ENCODE measurements at places on chromosomes 11 and 22.

- no peak for DNase-seq
Measured at GRCh38 chr22:20248461-20248978, 19.6 kb downstream of the RTN4R start.

- peak; percentile 70 for DNase-seq
Measured at GRCh38 chr22:27238935-27239510, 562.5 kb downstream of the MN1 start.

DNA sequence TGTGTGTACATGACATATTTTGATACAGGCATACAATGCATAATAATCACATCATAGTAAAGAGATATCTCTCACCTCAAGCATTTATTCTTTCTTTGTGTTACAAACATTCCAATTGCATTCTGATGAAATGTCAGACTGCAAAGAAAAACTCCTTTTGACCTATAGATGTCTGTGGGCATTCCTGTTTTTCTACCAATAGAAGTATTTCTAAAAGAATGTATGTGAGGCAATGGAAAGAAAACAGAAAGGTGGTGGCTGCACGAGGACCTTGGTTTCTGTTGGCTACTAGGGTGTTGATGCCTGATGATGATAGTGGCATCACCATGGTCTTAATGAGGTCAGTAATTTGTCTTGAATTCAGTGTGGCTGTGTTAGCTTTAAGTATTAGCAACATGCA lies 137.0 kb upstream of the ANO3 start:
- peak; percentile 17 for DNase-seq

GRCh38 chr11:60880643-60881282 lies 13.4 kb downstream of the ZP1 start:
- DNase-seq, result no peak

- DNase-seq, result no peak
Measured at GRCh38 chr11:119684361-119685110, 44.5 kb downstream of the NECTIN1 start.

- DNase-seq, result no peak
Measured at GRCh38 chr22:49730656-49731055, 97.0 kb downstream of the BRD1 start.

GRCh38 chr11:133331031-133331430 lies 201.3 kb downstream of the OPCML start:
- DNase-seq, result no peak

DNA sequence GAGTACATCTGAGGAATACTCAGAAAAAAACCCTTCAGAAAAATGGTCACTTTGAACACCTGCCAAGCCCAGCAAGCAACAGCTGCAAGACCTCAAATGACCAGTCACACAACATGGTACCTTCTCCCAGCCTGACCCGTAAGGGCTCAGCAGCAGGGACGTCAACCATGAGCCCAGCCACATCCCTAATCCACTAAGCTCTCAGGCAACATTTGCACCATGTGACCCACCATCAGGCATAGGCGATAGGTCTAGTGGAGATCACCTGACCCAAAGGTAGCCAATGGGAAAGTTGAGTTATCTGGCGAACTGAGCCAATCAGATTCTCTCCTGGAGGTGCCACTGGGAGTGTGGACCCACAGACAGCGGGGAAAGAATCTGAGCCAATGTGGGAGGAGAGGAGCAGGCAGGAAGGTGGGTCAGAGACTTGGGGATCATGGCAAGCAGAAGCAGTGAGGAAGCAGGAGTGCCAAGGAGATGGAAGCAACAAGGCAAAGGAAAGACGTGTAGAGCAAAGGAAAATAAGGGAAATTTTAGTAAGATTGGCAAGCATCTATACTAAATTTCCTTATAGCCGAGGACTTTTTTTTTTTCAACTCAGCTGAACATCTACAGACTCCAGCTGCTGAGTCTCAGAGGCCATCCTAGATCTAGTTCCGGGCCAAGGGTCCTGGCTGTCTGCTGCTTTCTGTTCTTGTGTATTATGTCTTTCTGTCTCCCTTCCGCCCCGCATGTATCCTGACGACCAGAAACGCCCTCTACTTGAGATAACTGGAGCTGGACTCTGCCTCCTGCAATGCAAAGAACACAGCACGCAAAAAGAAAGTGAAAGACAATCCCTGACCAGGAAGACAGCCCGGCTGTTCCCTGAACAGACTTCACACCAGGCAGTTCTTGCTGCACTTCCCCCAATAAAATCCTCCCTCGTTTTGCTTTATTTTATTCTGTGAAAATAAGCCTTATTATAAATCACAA lies 11.0 kb upstream of the PLAAT2 start:
- DNase-seq, result peak; percentile 60

DNA sequence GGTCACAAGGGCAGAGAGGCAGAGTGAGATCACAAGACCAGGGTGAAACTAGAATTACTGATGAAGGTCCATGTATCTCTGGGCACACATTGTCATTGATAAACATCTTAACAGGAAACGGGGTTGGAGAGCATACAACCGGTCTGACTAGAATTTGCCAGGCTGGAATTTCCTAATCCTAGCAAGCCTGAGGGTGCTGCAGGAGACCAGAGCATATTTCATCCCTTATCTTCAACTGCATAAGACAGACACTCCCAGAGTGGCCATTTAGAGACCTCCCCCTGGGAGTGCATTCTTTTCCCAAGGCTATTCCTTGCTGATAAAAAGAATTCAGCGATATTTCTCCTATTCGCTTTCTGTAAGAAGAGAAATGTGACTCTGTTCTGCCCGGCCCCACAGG lies 84.6 kb upstream of the IZUMO1R start:
- DNase-seq, result peak; percentile 44

DNA sequence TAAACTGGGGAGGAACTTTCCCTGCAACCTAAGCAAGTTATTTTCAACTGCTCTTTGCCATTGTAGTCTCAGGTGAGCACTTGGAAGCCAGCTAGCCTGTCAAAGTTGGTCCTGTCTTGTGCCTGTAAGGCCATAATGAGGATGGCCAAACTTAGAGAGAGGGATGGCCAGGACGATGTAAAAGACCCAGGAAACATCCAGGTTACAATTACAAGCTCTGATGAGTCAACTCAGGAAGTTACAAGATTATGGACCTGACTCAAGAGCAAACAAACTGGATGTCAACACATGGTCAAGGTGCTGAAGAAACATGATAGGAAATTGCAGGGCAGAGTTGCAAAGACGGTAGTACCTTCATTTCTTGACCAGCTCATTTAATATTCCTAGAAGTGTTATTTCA lies 1.6 kb downstream of the GTPBP1 start:
- DNase-seq, result peak; percentile 55

DNA sequence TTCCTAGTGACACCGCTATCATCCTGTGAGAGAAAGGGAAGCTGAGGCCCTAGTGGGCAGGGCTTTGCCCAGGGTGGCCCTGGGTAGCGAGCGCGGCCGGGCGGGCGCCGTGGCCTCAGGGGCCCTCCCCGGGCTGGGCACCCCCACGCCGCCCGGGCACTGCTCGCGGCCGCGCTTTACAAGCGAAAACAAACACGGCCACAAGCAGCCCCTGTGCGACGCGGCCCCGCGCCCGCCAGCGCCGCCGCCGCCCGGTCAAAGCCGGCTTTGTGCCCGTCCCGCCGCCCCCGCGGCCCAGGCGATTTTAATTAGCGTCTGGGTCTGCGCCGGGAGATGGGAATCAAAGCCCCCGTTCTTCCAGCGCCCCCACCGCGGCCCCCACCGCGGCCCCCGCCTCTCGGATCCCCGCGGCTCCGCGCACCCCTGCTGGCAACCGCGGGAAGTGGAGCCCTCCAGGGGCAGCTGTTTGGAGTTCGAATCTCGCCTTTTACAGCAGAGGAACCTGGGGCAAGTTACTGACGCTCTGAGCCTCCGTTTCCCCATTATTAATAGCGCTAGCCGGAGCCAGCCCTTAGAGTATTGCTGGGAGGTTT lies 47.9 kb downstream of the CHRDL2 start:
- peak; percentile 29 for DNase-seq

- no peak for DNase-seq
Measured at GRCh38 chr22:38490475-38490874, 15.6 kb downstream of the DDX17 start.

DNA sequence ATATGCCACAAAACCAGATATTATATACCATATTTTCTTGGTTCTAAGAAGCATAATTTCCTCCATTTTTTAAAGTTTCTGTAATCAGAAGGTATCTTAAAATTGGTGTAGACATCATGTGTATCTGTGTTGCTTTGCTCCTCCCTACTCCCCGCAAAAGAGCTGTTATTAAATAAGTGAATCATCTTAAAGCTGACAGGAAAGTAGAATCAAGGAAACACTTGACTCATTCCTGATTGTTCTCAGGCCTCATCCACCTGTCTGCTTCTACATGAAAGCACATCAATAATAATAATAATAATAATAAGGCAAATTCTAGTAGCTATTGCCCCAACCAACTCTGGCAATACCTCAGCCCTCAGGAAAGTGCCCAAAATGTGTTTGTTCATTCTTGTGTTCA lies 26.2 kb upstream of the GUCY1A2 start:
- no peak for DNase-seq

GRCh38 chr22:45164270-45165088 lies 754 bp downstream of the NUP50 start:
- no peak for DNase-seq

DNA sequence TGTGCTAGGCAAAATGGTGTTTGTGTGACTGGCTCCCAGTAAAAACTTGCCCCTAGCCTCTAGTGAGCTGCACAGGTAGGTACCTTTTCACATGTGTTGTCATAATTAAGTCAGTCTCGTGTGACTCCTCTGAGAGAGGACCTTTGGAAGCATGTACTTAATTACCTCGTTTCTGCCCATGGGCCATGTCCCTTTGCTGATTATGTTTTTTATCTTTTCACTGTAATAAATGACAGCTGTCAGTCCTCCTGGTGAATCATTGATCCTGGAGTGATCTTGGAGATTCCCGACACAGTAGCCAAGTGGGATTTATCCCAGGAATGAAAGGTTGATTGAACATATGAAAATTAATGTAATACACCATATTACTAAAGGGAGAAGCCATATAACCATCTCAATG lies 12.5 kb upstream of the CLNS1A start:
- no peak for DNase-seq

DNA sequence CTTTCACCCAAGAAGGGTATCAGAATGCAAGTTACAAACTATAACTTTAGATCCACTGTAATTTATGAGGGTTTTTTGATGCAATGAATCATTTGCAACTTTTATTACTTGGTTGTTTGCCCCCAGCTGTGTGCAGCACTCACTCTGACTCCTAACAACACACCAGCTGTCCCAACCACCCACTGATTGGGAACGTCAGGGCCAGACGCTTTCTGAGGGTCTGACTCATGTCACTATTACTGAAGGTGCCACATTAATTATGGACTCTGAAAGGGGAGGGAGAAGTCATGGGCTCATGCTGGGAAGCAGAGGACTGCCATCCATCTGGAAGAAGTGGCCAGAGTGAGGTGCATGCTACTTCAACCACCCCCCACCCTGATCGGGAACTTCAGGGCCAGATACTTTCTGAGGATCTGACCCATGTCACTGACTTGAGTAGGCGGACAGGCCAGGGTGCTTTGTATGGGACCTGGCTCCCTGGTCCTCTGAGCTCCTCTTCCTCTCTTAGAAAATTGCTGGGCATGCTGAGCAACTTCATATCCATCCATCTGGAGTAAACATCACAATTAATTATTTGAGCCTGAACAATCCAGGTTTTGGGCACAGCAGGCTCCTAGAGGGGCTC lies 44.9 kb upstream of the DRD2 start:
- DNase-seq, result no peak

DNA sequence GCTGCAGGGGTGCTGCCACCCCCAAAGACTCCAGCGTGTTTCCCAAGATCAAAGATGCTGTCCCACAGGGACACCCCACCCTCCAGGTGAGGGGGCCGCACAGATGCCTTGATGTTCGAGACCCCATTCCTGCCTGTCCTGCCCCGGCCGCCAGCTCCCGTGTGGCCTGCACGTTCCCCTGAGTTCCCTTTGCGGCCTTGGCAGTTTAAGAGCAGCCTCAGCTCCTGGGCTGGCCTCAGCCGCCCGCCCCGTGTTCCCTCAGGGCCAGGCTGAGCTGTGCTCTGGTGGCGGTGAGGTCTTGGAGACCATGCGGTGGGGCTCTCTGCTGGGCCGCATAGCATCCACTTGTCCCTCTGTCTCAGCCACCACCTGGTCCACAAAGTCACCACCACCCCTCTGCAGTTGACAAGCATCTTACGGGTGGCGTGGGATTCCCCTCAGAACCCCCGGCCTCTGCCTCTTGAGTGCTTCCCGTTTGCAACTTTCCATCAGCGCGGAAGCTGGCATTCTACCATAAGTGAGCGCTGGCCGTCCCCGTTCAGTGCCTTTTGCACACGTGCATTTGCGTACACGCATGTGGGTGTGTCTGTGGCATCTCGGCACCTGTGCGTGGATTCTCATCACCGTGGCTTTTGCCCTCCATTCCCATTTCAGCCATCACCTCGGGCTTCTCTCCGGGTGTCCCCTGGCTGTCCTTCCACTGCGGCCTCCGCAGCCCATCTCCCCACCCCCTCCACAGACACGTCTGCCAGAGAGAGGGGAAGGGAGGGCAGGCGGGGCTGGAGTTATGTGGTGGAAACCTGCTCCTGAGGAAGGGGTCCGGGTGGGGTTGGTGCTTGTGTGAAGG lies 35.9 kb downstream of the CTTN start:
- DNase-seq, result no peak

GRCh38 chr11:96189351-96189750 lies 153.6 kb downstream of the MAML2 start:
- no peak for DNase-seq

DNA sequence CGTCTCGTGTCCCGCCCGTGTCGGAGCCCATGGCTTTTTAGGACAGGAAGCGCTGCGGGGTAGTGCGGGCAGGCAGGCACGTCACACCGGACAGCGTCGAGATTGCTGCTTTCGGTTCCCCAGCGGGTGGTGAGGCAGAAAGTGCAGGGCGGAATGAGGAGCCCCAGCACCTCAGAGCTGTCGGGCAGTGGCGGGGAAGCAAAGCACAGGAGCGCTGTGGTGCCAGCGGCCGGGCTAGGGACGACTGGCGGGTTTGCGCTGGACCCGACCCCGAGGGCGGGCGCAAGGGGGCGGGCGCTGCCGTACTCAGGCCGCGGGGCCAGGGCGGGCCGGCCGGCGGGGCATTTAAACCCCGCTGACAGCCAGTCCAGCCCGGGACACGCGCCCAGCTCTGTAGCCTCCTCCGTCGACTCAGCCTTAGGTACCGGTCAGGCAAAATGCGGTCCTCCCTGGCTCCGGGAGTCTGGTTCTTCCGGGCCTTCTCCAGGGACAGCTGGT lies at the start of gene SLC37A2:
TSS of gene SLC37A2 (plus strand) at position 375 of the 498 bp plus-strand sequence. CDS start at position 438, 63 bp downstream.
- DNase-seq, result peak; percentile 84

- DNase-seq, result no peak
Measured at GRCh38 chr11:80727315-80727714, 1286.5 kb upstream of the TENM4 start.

GRCh38 chr11:64629796-64630562 lies 39.0 kb downstream of the SLC22A12 start:
- DNase-seq, result peak; percentile 28

DNA sequence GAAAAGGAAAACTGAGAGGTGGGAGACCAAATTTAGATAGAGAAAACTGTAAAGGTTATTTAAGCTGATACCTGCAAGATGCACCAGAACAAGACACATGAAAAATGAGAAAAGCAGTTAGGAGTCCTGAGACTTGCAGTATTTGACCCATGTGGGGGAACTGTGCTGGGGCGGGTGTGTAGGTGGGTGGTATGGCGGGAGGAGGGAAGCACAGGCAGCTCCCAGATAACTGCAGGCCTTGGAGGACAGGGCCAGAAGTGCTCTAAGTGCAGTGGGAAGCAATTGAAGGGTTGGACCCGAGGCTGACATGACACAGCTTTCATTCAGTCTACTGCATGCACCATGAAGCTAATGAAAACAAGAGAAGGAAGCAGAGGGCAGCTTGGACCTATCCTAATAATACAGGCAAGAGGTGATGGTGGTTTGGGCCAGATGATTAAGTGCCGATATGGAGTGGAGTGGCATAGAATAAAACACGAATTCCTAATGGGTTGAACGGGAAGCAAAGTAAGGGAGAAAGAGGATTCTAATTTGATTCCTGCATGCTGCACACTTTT lies 48.0 kb upstream of the ANO3 start:
- DNase-seq, result no peak

GRCh38 chr11:19651028-19651427 lies 61.6 kb upstream of the NAV2 start:
- no peak for DNase-seq

Measured in trophoblast cell (in vitro differentiated cells and primary cell).